Stimulated activated CD4-positive, alpha-beta T cell treated with anti-CD3 and anti-CD28 coated beads, TNF-alpha, amount 100 ng/mL, for 1 hour (primary cell): ENCODE measurements at places on chromosomes 7 and 10.

- DNase-seq: no peak
Observed at GRCh38 chr7:95897557-95898251, 125.3 kb downstream of the DYNC1I1 start.

DNA sequence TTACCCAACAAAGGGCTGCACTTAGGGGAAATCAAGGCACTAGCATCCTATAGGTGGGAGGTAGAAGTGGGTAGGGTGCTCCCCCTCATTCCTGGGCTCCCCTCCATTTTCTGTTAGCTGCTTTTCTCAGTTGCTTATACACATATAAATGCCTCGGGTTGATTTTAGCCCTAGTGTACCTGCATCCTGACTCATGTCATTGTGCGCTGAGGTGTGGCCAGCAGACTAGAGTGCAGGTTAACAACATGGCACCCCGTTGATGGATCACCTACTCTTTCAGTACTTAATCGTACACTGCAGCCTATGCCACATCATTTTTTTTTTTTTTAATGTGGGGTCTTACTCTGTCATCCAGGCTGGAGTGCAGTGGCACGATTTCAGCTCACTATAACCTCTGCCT, 144.0 kb upstream of the ITGB1 start:
- no peak for DNase-seq

DNA sequence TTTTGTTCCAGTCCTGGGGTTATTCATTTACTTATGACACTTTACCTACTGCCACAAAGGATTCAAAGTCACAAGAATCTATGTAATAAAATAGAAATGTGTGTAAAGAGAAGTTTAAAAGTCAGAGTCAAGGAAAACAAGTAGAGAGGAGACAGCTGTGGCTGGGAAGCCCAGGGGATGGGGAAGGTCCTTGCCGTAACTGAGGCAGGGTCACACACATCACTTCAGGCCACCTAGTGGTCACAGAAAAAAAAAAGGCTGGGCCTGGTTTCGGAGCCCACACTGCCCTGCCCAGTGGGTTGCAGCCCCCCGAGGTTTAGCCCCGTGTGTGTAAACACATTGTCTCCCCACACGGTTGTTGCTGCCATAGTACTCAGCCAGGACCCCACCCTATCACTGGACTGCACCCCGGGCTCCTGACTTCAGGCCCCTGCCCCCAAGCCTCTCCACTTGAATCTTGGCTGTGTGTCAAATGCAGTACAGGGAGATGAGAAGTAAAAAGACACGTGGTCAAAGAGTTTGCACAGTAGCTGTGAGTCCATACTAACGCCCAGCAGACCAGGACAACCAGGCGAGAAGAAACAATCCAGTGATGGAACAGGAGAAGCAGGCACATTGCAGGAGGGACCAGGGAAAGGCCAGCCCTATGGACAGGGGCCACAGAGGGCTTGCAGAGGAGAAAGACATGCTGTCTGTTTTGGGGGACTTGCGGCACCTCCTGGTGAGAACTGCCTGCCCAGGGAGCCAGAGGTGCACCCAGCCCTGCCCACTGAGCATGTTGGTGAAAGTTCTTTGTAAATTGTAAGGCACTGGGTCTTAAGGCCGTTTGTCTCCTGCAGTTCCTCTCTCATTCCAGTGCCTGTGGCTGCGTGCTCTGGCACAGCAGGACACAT, 91.4 kb upstream of the MACROH2A2 start:
- no peak for DNase-seq

- DNase-seq: no peak
Observed at GRCh38 chr7:113320419-113320818, 202.1 kb upstream of the SMIM30 start.

- DNase-seq: no peak
Observed at GRCh38 chr7:43849047-43849446, 20.3 kb downstream of the MRPS24 start.

- no peak for DNase-seq
Observed at GRCh38 chr7:139396323-139396951, 36.7 kb downstream of the LUC7L2 start.

DNA sequence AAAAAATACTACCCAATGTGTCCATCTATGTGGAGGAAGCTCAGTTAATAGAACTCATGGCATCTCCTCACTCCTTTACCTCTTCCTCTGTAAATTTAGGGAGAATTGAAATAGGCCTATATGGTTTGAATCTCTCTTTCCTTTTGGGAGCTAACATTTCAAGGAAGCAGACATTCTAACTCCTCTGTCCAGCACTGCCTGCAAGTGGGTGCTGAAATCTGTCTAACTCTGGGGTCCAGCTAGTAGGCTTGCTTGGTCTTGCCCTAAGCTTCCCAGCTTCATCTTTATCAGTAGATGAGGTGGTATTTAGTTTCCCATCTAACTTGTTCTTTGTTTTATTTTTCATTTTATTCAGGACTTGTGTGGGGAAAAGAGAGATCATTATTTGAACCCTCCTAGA, 23.2 kb downstream of the CYCS start:
- no peak for DNase-seq

GRCh38 chr10:113992471-113993011, 51.1 kb upstream of the ADRB1 start:
- DNase-seq: no peak

DNA sequence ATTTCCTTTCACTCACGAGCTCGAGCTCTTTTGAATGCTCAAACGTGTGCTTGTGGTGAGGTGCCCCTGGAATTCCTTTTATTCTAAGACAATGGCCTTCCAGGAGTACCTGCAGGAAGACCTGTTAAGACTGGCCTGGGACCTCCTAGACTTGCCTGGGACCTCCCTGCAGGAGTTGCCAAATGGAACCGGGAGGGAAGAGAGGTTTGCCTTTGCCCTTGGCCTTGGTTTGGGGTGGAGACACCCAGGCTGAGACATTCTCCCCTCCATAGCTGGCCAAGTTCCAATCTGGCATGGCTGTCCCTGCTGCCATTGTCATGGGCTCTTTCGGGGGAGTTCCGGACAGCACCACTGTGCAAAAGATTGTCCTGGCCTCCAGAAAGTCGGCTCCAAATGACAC, 39.7 kb downstream of the DNAJB12 start:
- DNase-seq: no peak

DNA sequence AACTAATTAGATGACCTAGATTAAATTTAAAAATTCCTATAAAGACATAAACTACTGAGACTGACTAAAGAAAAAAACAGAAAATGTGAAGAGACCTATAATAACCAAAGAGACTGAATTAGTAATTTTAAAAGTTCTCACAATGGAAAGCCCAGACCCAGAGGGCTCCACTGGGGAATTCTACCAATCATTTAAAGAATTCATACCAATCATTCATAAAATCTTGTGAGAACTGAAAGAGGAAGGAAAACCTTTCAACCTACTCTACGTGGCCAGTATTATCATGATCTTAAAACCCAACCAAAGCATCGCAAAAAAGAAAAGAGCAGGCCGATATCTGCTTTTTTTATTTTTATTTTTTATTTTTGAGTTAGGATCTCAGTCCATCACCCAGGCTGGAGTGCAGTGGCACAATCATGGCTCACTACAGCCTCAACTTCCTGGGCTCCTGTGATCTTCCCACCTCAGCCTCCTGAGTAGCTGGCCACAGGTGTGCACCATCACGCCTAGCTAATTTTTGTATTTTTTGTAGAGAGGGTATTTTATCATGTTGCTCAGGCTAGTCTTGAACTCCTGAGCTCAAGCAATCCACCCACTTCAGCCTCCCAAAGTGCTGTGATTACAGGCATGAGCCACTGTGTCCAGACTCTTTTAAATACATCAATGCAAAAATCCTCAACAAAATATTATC, 48.6 kb downstream of the DGKI start:
- no peak for DNase-seq

- DNase-seq: no peak
Observed at GRCh38 chr10:29537799-29538198, 97.0 kb downstream of the SVIL start.

DNA sequence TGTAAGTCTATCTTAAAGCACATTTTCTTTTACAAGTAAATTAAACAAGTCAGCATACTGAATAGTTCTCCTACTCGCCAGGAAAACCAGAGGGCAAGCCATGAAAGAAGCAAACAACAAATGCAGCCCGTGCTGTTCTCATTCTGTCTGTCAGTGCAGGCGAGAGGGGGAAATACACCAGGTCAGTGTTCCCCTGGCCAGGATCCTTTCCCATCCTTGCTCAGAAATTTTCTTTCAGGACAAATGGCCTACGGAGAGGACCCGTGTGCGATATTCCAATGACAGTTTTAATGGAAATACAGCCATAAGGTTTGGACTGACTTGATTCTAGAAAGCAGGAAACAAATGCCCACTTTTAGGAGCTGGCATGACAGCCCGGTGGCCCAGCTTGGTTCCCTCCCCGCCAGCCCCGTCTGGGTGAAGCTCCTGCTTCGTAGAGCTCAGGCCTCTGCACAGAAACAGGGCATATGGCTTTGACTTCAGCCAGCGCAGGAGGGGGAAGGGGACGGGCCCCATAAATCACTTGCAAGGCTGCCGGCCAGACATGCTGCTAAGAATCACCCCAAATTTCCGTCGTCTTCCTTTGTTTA, 67.8 kb downstream of the FRMD4A start:
- no peak for DNase-seq

DNA sequence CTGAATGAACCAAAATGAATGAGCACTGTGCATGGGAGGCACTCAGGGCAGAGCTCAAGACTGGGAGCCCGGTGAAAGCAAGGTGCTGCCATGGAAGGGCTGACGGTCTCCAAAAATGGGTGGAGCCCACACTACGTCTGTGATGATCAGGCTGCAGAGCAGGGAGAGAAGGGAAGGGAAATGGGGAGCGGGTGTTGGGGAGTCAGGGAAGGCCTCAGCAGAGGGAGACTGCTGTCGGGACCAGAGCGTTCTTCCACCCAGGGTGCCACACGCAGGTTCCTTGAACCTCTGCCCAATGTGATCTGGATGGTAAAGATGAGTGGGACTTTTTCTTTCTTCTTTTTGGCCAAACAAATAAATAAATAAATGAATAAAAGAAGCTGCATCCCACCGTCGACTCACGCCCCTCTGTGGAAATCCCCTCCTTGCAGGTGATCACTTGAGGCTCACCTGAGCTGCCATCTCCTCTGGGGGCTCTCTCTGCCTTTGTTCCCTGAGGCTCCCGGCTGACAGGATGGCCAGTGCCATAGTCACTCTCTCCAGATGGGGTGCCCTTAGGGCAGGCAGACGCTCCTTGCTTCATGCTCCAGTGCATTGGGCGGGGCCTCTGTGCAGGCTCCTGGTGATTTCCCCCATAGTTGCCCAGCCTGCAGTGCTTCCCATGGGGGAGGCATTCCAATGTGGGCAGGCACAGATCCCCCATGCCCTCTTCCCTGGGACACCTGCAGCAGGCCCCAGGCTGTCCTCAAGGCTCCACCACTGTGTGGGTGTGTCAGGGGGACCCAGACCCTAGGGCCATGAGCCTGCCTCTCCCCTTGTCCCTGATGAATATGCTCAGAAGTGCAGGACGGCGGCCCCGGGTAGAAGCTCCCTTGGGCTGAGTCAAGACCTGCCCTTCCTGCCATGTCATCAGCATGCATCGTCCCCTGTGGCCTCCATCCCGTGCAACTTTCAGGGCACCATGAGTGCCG, 131.8 kb downstream of the PTPN20 start:
- DNase-seq: no peak

DNA sequence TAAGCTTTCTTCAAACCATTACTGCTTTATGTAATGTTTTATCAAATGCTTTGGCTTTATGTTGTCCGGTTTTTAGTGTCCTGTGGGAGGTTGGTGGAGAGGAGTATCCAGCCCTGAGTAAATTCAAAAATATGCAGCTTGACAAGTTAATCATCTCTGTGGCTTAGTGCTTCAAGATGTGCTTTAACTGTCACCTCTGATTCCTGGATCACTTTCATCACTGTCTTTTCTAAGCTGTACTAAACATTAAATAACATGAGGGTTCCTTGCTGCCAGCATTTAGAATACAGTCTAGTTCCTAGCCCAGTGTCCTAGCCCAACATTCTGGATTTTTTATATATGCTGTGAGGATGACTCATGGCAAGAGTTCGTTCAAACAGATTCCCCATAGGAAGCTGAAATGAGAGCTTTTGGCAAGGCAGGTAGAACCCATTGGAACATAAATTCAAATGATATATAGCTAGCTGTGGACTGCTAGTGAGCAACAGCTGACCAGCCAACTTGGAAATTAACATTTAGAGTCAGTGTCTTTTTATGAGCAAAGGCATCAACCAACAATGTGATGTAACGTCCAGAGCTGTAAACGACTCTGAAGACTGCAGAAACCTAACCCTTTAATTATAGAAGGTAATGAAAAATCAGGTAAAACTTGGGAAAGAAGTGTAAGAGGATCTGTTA, 80.6 kb upstream of the OIT3 start:
- DNase-seq: no peak

DNA sequence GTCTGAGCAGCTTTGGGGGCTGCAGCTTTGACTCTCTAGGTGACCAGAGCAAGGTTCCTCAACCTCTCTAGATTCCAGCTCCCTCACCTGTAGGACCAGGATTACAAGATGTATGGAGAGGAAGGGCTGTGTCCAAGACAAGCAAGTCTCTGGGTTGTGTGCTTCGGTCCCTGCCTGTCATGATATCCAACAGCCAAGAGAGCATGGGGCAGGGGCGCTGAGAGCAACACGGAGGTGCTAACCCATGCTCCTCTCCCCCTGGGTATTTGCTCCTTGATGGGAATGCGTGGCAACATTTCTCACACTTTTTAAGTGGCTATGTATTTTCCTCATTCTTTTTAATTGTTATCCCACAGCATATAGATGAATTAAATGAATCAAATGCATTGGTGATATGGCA, 10.3 kb downstream of the CDHR1 start:
- DNase-seq: no peak

GRCh38 chr10:43819464-43820230, 171.0 kb upstream of the ZNF32 start:
- DNase-seq: no peak

DNA sequence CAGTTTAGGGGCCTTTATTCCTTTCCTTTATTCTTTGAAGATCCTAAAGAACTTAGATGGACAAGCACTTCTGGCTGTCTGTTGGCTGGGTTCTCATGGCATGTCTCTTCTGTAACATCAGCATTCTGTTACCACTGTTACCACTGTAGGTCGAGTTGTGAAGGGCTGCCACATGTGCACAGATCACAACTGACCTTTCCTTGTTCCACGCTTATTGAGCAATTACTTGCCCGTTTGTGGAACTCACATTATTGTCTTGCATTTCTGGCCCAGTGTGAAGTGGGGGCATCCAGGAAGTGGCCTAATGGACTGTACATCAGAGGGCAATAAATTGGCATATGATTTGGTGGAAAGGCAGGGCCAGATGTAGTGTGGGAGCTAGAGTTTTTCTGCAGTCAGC, 23.7 kb downstream of the GBF1 start:
- DNase-seq: no peak

GRCh38 chr7:101651112-101651511, 22.0 kb upstream of the MYL10 start:
- no peak for DNase-seq

DNA sequence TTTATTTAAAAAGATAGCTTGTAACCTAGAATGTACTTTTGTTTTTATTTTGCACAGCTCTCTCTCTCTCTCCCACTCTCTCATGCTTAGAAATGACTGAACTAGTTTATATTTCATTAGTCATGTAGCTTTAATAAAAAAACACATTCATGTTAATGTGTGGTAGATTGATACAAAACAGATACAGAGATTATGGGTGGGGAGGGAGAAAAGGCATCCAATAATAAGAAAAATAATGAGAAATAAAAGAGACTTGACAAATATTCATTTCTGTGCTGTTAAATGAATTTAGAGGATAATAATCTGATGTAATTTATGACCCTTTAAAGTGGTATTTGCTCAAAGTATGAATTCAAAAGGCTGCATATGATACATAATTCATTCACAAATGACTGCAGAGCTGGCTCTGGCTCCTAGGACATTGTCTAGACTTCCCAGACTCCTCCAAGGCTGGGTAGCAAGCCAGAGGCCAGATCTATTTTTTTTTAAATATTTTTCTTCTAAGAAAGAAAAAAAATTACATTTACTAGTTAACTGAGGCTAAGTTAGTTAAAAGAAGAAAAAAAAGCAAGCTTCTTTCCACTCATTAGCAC, 105.7 kb upstream of the DNAJB12 start:
- no peak for DNase-seq
